ENCODE measurements at places on chromosomes 1 and 21.

DNA sequence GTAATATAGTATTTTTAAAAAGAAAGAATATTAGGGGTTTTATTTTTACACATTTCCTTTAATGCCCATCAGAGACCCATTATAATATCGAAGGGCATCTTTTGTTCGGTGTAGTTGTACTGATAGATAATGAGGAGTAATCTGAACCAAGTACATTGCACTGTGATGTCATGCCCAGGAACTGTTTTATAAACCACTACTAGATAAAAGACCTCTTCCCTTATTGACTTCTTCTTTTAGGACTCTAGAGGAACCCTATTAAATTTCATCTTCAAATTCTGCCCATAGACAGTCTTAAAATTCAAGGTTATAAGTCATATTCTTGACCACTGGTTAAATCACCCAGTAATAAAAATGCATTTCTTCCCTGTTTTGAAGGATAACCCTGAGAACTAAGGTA, 206.5 kb downstream of the NRIP1 start:
- no peak for DNase-seq

DNA sequence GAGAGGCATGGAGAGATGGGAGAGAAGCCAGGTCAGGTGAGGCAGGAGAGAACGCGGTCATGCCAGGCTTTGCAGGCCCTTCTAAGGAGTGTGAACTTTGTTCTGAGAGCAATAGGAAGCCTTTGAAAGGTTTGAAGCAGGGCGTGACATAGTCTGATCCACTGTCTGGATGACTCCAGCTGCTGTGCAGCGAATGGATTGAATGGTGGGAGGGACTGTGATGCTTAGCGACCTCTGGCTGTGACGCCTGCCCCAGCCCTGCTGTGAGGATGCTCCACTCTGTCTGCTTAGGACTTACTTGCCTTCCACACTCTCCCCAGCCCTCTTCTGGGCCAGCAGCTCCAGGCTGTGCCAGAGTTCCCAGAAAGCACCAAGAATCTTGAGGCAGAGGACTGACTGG, 41.8 kb upstream of the POU3F1 start:
- DNase-seq: no peak

DNA sequence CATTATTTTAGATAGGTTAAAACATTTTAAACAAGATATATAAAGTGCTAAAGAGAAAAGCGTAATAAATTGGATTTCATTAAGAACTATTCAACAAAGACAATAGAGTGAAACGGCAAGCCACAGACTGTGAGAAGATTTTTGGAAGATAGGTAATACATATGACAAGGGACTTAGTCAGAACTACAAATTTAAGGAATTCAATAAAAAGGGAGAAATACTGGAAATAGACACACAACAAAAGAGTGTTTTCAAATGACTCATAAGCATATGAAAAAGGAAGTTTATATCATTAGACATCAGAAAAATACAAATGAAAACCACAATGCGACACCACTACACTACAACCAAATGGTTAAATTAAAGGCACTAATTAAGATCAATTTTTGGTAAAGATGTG, 90.5 kb downstream of the GDAP2 start:
- no peak for DNase-seq

GRCh38 chr1:156246781-156247459, 936 bp downstream of the PAQR6 start:
- no peak for DNase-seq
